ENCODE measurements at places on chromosomes 6 and 20. TPM values are rescaled to one million over a fixed set of nuclear protein-coding genes. Genes with fewer than 3 reads are reported as not detected.

- ATAC-seq, result no peak
Measured at GRCh38 chr6:47447722-47448121, 29.9 kb upstream of the CD2AP start.

DNA sequence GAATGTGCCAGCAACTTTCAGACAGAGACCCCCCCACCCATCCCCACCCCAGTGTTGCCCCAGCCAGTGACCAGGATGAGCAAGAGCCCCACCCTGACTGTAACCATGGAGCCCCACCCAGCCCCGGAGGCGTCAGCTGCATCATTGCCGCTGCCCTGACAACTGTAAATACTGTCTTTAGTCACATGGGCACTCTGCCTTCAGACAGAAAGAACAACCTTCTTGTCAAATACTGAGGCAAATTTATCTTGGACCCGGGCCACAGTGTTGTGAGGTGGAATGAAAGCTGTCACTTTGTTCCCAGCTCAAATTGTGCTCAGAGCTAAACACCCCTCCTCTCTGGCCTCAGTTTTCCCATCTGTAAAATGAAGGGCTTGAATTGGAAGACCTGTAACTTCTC lies 23.7 kb downstream of the MOCS3 start:
- peak; percentile 90 for ATAC-seq

DNA sequence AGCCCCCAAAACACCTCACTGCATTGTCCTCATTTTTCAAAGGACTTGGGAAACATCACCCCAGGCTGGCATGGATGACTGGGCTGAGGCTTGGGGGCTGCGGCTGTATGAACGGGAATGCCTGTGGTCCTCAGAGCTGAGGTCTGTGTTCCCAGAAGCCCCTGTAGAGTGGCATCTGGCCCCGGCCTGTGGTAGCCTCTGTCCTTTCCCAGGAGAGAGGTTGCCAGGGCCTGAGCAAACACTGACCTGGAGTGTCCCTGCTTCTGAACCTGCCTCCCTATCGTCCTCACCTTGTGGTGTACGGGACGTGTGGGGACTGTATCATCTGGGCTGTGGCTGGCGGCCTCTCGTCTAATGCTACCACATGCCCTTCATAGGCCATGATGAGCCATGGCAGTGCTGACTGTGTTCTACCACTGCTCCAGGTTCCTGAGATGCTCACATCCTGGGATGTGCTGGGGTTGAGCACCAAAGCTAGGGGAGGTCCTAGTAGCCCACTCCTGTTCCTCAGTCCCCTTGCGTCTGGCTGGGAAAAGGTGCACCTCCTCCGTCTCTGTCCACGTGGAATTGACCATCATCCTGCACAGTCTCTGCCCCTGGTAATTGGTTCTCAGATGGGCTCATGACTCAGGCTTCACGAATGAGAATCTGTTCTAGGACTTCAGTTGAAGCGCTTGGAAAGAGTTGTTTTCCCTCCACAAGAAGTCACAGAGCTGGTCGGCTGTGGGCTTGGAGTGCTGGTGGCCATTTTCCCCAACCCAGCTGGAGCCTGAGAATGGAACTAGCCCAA lies 27.6 kb downstream of the PHACTR3 start:
- ATAC-seq, result no peak

DNA sequence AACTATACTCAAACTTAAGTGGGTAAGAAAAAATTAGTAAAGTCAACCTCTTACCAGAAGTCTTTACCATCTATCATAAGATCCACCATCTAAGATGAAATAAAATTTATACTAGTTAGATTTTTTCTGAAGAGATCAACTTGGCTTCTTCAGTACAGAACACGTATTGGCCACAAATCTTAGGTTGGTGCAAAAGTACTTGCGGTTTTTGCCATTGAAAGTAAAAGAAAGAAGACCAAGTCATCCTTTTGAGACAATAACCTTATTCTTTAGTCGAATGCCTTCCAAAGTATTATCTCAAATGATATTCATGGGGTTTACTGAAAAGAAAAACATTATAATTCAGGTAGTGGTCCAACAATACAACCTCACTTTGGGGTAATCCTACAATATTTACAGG lies 292.6 kb upstream of the PTCHD4 start:
- ATAC-seq, result no peak

Gene NMBR
- not detected for total RNA-seq

- ATAC-seq, result no peak
Measured at GRCh38 chr6:123635567-123635966, 1.2 kb downstream of the TRDN start.

GRCh38 chr6:111987295-111987694 lies 66.6 kb upstream of the CCN6 start:
- ATAC-seq, result peak; percentile 59

All from esophagus mucosa (tissue), 1 donor.